ENCODE measurements at places on chromosomes 12 and 14.

DNA sequence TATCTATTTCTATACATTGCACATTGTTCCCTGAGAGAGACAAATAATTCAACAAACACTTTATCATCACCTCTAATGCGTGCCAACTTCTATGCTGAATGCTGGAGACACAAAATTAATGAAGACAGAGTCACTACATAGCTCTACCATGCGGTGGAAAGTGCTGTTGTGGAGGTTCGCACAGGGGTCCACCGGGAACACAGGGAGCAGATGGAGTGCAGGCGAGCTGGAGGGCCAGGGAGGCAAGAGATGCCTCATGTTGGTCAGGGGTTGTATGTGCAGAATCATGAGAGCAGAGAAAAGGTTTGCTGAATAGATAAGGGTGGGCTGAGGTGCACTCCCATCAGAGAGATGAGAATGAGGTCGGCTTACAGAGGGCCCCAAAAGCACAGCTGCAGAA is 25.2 kb downstream of the FAM234B start:
- DNase-seq: no peak

DNA sequence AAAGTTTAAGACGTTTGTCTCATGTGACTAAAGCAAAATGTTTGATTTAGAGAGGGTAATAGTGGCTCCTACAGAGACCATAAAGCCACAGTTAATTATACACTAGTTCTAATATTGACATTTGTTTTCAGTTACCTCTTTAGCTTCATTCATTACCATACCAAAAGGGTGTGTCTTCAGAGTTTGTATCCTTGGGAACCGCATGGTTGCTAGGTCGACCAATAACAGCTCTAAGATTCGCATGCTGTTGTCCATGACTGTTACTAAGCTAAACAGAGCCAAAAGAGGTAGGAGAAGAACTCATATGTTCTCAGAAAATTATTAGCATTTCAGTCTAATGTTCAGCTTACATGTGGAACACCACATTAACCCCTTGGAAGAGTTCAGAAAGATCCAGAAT is 36.2 kb upstream of the ETNK1 start:
- no peak for DNase-seq

DNA sequence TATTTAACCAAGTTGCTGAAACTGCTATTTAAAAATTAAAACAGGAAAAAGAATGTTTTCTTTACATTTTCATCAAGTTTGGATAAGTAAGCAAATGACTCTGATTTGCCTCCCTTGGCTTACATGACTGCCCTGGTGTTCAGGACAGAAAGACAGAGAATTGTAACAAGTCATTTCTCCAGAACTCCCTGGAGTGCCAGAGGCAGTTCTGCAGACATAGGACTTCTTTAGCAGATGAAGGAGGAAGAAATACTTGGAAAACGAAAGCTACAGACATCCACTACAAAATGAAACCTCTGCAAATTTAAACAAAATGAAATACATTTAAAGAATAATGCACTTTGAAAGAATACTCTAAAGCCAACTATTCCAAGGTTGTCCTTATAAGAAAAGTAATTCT is 253.9 kb downstream of the LRFN5 start:
- DNase-seq: no peak

- no peak for DNase-seq
Measured at GRCh38 chr12:123078120-123078465, 72.8 kb downstream of the PITPNM2 start.

DNA sequence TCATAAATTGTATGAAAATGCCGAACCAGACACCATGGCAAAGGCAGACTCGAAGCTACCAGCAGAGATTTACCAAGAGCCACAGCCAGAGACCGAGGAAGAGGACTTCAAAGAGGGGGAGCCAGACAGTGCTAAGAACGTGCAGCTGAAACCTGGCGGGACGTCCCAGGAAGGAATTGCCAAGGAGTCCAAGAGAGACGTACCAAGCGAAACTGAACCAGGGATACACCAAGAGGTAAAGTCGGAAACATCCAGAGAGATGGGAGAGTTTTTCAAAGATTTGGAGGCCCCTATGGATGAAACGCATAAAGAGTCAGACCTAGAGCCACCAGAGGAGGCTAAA is 294 bp downstream of the SAMD15 start:
- DNase-seq: no peak

DNA sequence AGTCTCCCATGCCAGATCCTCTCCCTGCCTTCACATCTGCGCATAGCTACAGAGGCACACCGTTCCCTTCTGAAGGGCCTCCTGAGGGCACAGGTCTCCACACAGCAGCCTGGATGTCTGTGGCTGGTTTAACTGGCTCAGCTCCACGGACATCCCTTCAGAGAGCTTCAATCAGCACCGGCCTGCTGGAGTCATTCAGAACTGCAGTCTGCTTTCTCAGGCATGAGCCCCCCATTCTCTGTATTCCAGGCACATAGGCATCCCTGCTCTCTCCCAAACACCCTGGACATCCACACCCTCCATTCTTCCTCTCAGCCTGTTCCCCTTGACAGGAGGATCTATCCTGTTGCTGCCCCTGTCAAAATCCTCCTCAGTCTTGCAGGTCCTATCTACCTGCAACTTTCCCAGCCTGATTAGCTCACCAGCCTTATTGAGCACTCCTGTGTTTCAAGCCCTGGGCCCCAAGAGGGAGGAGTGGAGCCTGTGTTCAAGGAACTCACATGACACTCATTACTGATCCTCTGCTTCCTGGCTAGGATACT is 2.9 kb upstream of the DHRS2 start:
- DNase-seq: no peak

- DNase-seq: peak; percentile 62
Measured at GRCh38 chr12:109154451-109155438, 38.4 kb downstream of the ACACB start.

DNA sequence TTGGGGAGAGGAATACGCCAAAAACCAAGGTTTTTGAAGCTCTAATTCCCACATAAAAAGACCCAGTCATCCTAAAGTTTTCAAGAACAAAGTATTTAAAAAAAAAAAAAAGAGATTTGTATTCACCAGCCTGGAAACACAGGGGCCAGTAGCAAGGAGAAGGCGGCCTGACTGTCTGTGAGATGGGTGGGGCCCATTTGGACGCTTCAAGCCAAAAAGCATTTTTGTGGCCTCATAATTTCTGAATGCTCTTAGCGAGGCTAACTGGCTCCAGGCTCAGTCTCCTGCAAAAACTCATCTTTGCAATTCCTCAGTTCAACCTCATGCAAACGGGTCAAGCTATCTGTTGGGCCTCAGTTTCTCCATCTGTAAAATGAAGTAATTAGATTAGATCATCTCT is 514.1 kb downstream of the MED13L start:
- DNase-seq: no peak

GRCh38 chr14:95681153-95681552 is 5.1 kb upstream of the TCL1B start:
- DNase-seq: no peak

DNA sequence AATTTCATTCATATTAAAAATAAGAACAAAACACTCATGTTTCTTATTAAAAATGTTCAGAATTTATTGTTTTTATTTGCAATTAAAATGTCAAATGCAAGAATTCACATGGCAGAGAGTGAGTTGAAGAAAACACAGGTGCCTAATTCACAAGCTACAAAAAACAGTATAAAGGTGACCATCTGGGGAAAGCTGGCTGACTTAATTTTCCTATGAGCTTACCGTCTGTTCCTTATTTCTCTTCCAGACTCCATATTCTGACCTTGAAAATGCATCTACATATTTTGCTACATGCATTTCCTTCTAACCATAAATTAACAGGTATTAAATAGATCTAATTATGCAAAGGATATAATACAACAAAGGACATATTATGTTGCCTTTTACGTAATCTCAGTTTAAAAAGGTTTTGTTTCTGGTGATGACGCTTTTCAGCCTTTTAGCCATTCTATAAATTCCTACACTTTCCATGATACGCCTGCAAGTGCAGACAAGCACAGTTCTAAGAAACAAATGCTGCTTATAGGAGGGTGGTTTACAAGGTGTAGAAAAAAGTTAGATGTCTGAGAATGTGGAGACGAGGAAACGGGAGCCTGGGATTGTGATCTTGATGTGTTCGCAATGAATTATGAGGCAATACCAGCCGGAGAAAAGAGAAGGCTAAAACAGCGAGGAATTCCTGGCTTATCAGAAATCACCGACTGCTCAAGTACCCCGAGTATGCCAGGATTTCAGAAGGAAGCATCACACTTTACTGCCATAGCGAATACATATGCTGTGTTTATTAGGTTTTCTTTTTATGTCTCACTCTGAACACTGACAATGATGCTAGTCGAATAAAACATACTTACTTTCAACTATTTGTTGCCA is 24.6 kb downstream of the LIN7A start:
- no peak for DNase-seq

- DNase-seq: no peak
Measured at GRCh38 chr14:104337351-104337750, 199.0 kb downstream of the KIF26A start.

DNA sequence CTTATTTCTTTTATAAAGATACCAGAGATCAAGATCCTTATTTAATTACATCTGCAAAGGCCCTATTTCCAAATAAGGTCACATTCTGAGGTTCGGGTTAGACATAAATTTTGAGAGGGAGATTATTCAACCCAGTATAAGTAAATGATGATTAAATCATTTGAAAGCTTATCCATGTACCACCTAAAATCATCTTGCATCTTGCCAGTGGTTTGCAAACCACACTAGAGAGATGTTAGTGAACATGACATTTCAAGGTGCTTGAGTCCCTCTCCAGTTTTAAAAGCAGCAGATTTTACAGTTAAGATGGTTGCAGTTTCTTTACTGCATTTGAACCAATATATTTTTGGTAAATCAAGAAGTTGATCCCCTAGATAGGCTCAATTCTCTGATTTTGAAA is 49.9 kb upstream of the TMPO start:
- DNase-seq: no peak

DNA sequence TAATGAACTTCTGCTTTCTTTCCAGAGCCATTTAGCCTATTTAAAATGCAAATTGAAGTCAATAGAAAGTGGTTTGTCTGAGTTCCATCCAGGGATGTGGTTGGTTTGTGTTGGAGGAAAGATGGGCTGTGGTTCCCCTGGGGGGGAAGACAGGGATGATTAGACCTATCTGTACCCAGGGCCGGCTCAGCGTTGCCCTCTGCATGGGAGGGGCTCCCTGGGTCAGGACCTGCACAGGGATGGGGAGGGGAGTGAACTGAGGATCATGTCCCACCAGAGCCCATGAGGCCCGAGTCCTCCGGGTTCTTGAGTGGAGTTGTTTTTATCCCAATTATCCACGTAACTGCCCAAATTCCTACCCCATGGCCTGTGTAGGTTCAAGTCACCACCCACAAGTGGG is 76.9 kb upstream of the SFSWAP start:
- DNase-seq: no peak

DNA sequence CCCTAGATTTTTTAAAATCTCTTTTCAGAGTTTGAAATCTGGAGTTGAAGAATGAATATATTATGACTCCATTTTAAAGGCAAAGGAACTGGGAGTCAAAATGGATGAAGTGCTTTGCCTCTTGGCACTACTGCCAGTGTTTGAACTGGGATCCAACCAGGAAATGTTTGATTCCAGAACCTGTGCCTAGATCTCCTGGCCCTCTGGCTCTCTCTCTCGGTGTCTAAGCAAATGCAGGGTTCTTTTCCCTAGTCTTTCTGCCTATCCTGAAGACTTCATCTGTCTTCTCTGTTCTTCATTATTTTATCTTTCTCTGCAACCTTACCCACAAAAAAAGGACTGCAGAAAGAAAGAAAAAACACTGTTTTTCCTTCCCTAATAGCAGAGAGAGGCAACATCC is 17.0 kb downstream of the BTG1 start:
- DNase-seq: no peak

- no peak for DNase-seq
Measured at GRCh38 chr14:104887623-104888488, 22.8 kb downstream of the CEP170B start.

DNA sequence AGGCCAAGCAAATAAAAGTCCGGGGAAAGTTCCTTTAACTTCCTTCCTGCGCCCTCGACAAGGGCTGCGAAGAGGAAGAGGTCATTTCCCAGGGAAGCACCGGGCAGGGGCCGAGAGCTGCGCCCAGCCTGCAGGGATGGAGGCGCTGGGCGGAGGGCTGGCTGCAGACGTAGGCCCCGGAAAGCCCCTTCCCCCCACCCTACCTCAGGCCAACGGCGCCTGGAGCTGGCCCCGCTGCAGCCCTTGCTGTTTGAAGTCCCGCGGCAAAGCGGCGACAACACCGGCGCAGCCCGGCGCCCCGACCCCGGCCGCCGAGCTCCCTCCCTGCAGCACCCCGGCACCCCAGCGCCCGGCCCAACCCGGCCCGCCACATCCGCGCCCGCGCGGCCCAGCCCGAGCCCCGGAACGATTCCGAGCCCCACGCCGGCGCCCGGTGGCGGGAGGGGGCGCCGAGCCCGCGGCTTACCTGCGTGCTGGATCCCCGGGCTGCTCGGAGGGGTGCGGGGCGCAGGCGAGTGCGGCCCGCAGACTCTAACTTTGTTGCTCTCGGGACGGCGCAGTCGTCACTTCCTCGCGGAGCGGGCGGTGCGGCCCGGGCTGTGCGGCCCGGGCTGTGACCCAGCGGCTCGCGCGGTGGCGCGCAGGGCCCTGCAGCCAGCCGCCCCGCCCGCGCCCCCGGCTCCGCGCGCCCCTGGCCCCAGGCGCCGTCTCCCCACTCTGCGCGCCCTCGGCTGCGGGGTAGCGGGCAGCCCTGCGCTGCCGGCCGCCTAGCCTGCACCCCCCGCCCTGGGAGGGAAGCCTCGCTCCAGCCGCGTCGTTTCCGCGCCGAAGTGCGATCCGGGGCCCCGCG is 64.8 kb upstream of the PTGR2 start:
- DNase-seq: no peak

- no peak for DNase-seq
Measured at GRCh38 chr12:101204602-101205304, 5.3 kb downstream of the SLC5A8 start.

DNA sequence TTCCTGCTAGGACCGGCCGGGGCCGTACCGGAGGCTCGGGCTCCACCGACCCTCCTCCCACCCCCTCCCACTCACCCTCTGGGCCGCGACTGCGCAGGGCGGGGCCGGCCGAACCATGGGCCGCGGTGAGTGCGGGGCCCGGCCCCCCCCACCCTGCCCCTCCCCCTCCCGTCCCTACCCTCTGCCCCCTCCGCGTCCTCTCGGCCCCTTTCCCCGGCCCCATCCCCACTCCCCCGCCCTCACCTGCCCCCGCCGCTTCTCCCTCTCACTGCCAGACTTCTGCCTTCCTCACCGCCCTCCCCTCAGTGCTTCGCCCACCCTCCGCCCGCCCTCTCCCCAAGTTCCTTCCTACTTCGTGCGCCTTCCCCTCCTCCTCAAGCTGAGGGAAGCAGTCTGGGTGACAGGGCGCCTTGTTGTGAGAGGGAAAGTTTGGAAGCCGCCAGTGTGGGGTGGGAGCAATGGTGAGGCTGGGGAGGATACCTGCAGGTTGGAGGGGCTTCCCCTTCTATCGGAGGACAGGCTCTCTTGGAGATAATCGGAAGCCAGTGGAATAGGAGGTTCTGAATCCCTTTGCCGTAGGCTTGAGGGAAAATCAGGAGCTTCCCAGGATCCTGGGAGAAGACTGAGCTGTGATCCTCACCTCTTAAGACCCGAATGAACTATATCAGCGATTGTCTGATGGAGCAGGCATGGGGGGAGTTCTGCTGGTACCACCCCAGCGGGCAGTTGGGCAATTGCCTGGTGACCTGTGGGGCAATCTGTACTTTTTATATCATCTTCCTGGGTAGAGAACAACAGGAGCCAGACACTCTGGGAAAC is 472 bp downstream of the MBD6 start:
- no peak for DNase-seq
